ENCODE measurements at places on chromosomes 2 and 18.

DNA sequence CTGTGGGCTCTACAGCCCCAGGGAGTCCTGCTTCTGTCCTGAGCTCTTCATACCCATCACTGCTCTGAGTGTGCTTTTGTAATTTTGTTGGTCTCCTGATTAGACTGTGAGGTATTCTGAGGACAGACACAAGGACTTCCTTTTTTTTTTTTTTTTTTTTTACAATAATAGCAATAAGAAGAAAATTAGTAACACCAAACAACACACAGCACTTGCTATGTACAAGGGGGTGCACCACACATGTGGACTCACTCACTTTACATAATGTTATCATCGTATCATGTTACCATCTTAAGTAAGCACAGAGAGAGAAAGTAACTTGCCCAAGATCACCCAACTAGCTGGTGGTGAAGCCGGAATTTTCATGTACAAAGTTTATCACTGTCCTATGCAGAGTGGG, 34.6 kb downstream of the MBP start:
- H3K4me3 ChIP-seq = no peak overlapping the region
- no peak overlapping the region for H3K27ac ChIP-seq
- no peaks in the 10 kb centered on the region for H3K27me3 ChIP-seq
- H3K36me3 ChIP-seq = no peaks in the 10 kb centered on the region
- no peak for DNase-seq
- peaks cover 3% of the 10 kb centered on the region for H3K4me1 ChIP-seq

DNA sequence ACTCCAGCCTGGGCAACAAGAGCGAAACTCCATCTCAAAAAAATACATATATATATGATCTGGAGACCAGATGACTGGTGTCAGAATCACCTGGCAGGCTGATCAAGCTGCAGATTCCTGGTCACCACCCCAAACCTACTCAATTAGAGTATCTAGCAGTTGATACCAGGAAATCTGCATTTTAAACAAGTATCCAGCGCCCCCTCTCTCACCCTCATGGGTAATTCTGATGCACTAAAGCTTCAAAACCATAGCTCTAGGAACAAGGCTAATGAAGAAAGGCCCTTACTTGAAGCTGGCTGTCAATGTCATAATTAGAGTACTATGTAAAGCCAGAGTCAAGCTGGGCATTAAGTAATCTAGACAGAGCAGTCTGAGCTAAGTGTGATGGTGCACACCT, 25.0 kb upstream of the PCBP1 start:
- DNase-seq = no peak
- no peak overlapping the region for H3K4me3 ChIP-seq
- no peaks in the 10 kb centered on the region for H3K4me1 ChIP-seq
- peaks cover 40% of the 10 kb centered on the region for H3K36me3 ChIP-seq
- no peak overlapping the region for H3K27ac ChIP-seq

DNA sequence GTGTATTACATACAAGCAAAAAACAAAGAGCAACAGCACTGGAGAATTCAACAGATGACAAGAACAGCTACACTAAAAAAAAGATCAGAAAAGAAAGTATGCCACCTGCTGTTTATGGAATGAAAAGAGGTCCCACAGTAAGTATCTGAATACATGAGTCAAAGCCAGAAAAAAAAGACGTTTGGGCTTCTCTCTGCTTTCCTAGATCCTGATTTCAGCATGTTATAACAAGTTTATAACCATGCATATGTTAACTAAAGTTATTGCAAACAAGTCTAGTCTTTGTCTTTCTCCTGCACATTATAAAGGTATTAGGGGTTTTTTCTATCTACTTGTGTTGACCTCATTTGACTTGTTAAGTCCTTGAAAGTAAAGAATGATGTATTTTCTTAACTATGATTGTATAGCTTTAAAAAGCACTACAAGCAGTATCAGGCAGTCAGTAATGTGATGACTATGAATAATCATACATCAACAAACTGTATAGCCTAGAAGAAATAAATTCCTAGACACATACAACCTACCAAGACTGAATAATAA, 108.5 kb upstream of the COL5A2 start:
- DNase-seq = no peak
- no peaks in the 10 kb centered on the region for H3K36me3 ChIP-seq
- no peak overlapping the region for H3K4me3 ChIP-seq
- H3K4me1 ChIP-seq = no peaks in the 10 kb centered on the region
- no peaks in the 10 kb centered on the region for H3K27me3 ChIP-seq
- no peak overlapping the region for H3K27ac ChIP-seq

DNA sequence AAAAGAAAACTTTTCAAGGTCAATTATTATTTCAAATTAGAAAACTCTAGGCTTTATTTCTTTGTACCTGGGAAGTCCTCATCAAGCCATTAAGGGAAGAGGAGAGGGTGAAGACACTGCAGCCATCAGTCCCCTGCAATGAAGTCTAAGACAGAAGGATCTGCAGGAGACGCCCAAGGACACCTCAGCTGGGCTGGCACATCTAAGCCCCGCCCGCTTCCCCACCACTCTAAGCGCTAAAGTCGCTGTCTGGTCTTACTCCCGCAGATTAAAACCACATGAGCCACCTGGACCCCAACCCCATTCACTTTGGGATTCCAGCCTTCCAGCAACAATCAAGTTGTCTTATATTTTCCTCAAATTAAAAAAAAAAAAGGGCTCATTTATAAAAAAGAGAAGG, 104.4 kb downstream of the AFF3 start:
- no peaks in the 10 kb centered on the region for H3K27me3 ChIP-seq
- no peak overlapping the region for H3K27ac ChIP-seq
- no peaks in the 10 kb centered on the region for H3K36me3 ChIP-seq
- H3K4me1 ChIP-seq = no peaks in the 10 kb centered on the region
- H3K4me3 ChIP-seq = no peak overlapping the region

DNA sequence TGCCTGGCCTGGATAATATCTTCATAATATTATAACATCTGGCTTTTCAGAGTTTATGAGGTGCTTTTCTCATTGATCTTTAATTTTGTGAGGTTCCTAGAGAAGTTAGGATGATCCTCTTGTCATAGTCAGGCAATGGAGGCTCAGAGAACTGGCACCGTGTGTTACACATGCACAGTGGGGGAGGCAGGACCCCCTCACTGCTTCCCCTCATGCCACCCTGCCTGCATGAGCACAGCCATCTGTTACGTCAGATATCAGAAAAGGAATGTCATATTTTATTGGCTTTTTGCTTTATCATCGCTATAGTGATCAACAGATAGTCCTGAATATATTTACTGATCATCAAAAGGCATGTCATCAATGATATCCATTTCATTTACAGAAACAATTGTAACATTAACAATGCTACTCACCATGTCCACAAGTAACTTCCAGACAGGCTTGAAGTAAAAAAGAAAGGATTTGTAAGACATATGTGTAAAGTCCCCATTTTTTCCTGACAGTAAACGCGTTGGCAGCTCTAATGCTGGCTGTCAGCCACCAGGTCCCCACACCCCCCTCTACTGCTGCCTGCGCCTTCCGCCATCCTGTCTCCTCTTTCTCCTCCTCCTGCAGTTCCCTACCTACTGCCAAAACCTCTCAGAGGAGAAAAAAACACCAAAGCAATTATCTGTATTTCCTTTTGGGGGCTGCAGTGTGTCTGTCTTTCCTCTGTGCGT, 18.8 kb downstream of the ENOSF1 start:
- no peak overlapping the region for H3K27ac ChIP-seq
- H3K27me3 ChIP-seq = no peaks in the 10 kb centered on the region
- no peaks in the 10 kb centered on the region for H3K4me1 ChIP-seq
- no peak overlapping the region for H3K4me3 ChIP-seq
- H3K36me3 ChIP-seq = peaks cover 40% of the 10 kb centered on the region
- no peak for DNase-seq

DNA sequence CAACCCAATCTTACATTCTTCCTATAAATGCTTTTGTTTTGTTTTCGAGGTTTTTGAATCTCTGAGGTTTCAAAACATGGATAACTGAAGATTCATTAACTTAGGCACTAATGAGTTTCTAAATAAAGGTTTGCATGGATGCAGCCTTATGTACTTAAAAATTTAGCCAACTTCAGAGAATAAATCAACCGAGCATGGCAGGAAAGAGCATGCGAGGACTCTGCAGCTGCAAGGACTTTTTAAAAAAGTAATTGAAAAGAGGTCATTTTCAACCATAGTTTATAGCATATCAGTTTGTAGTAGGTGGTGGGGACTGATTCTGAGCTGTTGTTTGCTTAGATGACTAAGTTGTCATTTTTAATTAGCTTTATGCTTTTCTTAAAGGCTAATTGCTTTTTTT, 567.0 kb upstream of the ZEB2 start:
- H3K4me1 ChIP-seq = no peaks in the 10 kb centered on the region
- H3K36me3 ChIP-seq = no peaks in the 10 kb centered on the region
- no peak for DNase-seq
- no peak overlapping the region for H3K27ac ChIP-seq
- H3K27me3 ChIP-seq = no peaks in the 10 kb centered on the region
